ENCODE measurements at places on chromosomes 11 and 22.

DNA sequence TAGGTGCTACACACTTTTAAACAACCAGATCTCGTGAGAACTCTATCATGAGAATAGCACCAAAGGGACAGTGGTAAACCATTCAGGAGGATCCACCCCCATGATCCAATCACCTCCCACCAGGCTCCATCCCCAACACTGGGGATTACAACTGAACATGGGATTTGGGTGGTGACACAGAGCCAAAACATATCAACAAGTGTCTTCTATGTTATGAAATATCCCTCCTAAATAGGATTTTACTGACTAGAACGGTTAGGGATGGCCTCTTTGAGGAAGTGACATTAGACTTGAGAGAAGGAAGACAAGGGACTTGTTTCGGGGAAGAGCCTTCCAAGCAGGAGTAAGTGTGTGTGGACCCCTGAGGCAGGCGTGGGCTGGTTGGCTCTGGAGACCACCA, 11.9 kb upstream of the MRPL11 start:
- DNase-seq, result no peak

GRCh38 chr11:110311783-110312579, 15.6 kb upstream of the RDX start:
- no peak for DNase-seq

- no peak for DNase-seq
Observed at GRCh38 chr22:27185760-27186302, 528.4 kb downstream of the MIAT start.

GRCh38 chr11:33515347-33515746, 185.3 kb downstream of the C11orf91 start:
- no peak for DNase-seq

DNA sequence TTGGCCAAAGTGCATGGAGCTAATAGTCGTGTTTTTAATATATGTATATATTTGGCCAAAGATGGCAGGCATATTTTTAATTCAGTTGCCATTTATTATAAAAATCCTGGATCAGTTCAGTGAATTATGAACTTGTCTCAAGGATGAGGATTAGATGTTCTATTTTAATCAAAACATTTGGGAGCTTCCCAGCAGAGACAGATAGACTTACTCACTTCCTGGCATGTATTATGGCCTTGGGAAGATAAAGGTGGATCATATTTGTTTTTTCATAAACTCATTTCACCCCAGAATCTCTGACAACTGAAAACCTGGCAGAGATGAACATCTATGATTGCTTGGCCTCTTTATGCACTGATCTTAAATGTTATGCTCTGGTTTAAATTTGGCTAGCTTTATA, 148.8 kb downstream of the NCAM1 start:
- no peak for DNase-seq

- DNase-seq, result no peak
Observed at GRCh38 chr11:96023275-96023674, 99.4 kb upstream of the MTMR2 start.

GRCh38 chr22:28332410-28332809, 347.2 kb downstream of the TTC28 start:
- no peak for DNase-seq

- DNase-seq, result no peak
Observed at GRCh38 chr11:61586792-61587430, 6.0 kb upstream of the SYT7 start.

- DNase-seq, result peak; percentile 21
Observed at GRCh38 chr22:31818481-31819392, 64.9 kb downstream of the DEPDC5 start.

DNA sequence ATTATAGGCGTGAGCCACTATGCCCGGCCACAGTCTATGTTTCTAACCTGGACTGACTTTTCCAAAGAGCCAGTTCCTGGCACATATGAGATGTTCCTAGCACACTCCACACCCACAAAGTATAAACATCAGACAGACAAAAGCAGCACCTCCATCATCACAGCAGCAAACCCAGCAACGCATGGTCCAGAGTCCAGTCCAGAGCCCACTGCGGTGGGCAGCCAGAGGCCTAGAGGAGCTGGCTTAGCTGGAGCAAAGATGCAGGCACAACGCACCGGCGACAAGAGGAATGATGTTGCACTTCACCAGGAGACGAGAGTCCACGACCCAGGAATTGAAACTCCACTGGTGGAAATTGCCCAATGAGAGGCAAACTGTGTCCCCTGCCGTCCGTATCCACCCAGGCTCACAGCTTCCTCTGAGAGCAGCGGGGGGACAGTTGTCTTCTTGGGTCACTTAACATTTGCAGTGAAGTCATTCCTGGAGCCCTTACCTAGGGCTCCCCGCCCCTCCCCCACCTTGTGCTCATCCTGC, 36.6 kb downstream of the RPS6KA4 start:
- no peak for DNase-seq

GRCh38 chr22:30826670-30827355, 132.1 kb downstream of the OSBP2 start:
- DNase-seq, result no peak

- DNase-seq, result no peak
Observed at GRCh38 chr11:111409915-111410314, 30.8 kb upstream of the POU2AF1 start.

DNA sequence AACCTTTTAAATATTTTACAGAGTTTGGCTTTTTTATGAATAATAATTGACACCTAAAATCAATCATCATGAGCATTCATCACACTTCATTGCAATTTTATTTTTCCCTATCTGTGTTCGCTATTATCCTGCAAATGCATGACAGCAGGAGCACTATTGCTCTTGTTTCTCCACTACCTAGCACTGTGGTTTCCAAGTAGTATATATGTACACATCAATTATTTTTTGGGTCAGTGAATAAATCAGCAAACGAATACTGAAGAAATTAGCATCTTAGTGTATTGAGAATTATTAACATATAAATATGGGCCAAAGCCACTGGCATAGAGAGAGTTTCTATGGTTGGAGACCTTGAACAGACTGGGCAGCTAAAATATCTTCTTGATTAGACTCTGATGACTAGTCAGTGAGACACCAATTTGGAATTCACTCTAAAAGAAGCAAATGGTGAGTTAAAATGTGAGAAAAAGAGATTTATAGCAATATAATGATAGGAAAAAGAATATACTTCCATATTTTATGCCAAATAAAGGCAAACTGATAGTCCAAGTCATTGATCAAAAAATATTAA, 731.1 kb upstream of the LUZP2 start:
- peak; percentile 29 for DNase-seq
